ENCODE measurements at places on chromosomes 1 and 21.

DNA sequence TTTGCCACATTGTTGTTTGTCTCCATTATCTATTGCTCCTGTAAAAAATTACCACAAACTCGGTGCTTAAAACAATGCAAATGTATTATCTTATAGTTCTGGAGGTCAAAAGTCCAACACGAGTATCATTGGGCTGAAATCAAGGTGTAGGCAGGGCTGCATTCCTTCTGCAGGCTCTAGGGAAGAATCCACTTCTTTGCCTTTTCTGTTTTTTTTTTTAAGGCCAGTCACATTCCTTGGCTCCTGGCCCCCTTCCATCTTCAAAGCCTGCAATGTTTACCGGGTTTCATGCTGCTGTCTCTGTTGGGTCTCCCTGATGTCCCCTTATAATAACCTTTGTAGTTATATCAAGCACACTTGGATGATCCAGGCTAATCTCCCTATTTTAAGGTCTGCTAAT is 212.7 kb downstream of the PTBP2 start:
- no peak for DNase-seq

- no peak for DNase-seq
These were observed 35.9 kb downstream of the SMAP2 start for GRCh38 chr1:40409467-40409866.

- DNase-seq = peak; percentile 59
These were observed 615 bp upstream of the MRPS15 start for GRCh38 chr1:36464605-36465393.

DNA sequence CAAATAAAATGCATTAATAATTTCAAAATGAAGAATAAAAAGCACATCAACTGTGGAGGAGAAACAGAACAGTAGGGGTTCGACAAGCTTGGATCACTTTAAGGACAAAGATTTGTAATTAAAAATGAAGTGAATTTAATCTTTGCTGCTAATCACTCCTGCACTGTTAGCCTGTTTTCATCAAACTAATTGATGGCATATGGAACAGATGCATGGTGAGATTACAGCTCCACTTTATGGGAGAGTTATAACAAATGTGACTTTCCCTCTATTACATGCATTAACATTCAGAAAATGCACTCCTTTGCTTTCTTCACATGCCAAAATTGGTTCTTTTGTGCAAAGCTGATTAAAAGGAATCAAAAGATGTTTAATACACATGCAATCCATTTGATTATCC is 207.2 kb upstream of the C21orf91 start:
- no peak for DNase-seq

DNA sequence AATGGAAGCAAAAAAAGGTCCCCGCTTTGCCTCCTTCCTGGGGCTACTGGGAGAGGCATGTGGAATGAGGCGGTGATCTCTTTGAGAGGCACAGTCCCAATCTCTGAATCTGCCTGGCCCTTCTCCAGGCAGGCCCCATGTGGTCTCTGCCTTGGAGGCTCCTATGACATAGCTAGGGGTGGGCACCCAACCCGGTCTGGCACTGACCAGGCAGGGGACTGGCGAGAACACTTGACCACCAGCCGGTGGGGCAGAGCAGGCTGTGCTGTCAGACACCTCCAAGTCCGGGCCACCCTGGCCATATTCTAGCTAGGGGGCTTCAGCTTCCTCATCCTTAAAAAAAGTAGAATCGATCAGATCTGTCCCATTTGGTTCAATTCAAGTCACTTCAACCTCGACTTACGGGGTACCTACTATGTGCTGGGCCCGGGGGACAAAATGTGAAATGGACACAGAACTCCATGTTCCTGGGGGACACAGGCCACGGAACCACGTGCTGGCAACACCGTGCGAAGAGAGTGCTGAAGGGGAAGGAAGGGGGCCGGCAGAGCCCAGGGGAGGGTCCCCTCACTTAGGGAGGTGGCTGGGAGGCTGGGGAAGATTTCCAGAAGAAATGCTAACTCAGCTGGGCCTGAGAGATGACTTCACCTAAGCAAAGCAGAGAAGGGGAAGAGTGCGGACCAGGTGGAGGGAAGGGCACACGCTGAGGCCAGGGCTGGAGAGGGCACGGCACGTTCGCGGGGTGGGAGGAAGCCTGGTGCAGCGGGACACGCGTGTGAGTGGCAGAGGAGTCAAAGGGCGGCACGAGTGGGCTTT is 33.3 kb downstream of the HSPG2 start:
- DNase-seq = no peak

- no peak for DNase-seq
These were observed 72.6 kb downstream of the DOP1B start for GRCh38 chr21:36229181-36229580.

GRCh38 chr1:6596351-6596750 is 6.3 kb downstream of the KLHL21 start:
- no peak for DNase-seq

- DNase-seq = no peak
These were observed 92.6 kb upstream of the PBX1 start for GRCh38 chr1:164466429-164466828.

GRCh38 chr1:65991694-65992093 is 199.0 kb downstream of the PDE4B start:
- no peak for DNase-seq

DNA sequence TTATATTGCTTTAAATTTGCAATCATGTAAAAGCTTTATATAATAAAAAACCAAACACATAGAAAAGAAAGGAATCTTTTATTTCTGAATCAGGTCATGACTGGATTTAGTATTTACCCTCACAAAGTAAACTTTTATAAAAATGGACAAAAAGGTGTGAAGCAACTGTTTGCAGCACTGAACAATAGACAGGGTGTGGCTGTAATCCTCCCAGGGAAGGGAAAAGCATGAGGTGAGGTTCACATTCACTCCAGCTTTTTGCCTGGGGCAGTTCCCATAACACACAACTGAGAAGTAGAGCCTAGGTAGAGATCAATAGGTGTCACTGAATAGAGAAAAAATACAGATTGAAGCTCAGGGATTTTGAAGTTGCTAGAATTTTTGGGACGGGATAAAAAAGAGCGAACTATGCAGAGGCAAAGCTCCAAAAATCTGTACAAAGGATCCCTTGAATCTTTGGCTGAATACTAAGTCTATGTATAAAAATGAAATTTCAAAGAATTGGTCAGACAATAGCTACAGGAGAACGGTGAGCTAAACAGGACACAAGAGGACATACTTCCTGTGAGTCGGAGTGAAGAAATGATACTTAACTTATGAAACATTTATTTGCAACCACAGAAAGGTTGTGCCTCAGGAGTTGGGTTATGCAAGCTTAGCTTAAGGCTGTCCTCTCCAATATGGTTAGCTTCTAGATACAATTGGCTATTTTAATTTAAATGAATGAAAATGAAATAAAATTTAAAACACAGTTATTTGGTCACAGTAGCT is 162.0 kb upstream of the ZP4 start:
- no peak for DNase-seq

DNA sequence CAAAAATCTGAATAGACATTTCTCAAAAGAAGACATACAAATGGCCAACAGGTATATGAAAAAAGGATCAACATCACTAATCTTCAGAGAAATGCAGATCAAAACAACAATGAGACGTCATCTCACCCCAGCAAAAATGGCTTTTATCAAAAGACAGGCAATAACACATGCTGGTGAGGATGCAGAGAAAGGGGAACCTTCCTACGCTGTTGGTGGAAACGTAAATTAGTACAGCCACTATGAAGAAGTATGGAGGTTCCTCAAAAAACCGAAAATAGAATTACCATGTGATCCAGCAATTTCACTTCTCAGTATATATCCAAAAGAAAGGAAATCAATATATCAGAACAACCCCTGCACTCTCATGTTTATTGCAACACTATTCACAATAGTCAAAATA is 65.1 kb upstream of the ATP1B1 start:
- no peak for DNase-seq

- DNase-seq = no peak
These were observed 2.7 kb upstream of the CDC42BPA start for GRCh38 chr1:227321035-227321434.

- DNase-seq = no peak
These were observed 32.7 kb upstream of the C1orf198 start for GRCh38 chr1:230900984-230901383.

- DNase-seq = peak; percentile 47
These were observed 5.9 kb downstream of the FCGR2A start for GRCh38 chr1:161511018-161511755.

DNA sequence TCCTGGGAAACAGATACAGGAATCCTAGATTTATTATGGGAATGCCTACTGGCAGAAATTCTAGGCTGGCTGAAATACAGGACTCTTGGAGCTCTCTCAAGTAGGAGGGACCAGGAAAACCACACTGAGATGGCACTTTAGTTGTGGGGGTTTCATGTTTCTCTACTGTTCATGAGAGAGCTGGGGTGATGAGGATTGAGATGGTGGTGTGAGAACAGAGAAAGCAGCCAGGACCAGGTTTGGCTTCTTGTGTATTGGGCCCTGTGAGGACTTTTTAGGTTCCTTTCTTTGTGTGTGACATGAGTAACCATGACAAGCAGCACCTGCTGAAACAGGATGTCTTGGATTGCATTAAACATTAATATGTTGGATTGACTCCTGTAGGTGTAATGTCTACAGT is 4.9 kb downstream of the ARID1A start:
- no peak for DNase-seq

DNA sequence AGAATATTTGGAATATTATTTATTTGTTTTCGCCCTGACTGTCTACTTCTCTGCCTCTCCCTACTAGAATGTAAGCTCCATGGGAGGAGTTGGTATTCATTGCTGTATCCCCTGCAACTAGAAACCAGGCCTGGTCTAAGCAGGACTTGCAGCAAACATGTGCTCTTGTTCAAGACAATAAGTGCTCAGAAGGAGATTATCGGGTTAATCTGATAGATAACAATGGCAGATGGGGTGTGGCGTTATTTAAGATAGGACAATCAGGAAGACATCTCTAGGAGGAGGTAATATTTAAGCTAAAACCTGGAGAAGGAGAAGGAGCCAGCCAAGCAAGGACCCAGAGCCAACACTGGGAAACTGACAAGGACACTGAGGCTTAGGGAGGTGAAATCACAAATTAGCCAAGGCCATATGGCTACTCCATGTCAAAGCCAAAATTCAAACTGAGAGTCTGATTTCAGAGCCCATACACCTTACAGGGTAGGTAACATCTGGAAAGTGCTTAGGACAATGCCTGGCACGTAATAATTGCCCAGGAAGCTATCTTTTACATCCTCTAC is 41.5 kb downstream of the STYXL2 start:
- no peak for DNase-seq

GRCh38 chr1:89728381-89728780 is 92.5 kb upstream of the LRRC8D start:
- no peak for DNase-seq

DNA sequence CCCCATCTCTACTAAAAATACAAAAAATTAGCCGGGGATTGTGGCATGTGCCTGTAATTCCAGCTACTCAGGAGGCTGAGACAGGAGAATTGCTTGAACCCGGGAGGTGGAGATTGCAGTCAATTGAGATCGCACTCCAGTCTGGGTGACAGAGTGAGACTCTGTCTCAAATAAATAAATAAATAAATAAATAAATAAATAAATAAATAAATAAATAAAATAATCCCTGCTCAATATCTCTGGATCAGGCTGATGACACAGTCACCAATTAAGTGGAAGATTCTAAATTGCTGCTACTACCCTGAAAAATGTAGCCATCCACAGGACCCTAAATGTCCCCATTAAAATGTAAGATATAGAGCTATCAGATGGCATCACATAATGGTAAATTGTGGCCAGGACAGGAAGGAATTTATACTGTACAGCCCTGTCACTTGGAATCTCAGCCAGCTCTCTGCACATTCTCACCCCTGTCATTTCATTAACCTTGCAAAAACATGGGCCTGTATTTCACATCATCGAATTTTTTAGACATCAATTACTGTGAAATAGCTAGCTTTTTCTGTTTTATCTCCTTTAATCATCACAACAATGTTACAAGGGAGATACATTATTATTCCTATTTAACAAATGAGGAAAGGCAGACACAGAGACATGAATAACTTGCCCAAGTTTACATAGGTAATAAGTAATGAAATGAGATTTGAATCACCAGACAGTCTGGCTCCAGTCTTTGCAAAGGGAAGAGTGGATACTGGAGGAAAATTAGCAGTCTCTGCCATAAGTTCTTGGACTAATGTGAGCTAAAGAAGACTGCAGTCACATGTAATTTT is 56.7 kb upstream of the NTPCR start:
- no peak for DNase-seq

DNA sequence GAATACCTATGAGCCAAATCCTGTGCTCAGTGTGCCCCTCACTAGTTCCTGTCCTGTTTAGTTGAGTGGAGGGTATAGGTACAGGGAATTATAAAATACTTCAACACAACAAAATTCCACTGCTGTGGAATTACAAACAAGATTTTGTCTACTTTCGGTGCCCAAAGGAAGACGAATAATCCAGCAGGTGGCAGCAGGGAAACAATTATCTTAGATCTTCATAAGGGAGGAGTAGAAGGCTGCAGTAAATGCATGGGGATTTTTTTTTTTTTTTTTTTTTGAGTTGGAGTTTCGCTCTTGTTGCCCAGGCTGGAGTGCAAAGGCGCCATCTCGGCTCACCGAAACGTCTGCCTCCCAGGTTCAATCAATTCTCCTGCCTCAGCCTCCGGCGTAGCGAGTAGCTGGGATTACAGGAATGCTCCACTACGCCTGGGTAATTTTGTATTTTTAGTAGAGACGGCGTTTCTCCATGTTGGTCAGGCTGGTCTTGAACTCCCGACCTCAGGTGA is 2.0 kb upstream of the PIP5K1A start:
- peak; percentile 70 for DNase-seq

- DNase-seq = no peak
These were observed 221.5 kb downstream of the RERE start for GRCh38 chr1:8595941-8596340.

DNA sequence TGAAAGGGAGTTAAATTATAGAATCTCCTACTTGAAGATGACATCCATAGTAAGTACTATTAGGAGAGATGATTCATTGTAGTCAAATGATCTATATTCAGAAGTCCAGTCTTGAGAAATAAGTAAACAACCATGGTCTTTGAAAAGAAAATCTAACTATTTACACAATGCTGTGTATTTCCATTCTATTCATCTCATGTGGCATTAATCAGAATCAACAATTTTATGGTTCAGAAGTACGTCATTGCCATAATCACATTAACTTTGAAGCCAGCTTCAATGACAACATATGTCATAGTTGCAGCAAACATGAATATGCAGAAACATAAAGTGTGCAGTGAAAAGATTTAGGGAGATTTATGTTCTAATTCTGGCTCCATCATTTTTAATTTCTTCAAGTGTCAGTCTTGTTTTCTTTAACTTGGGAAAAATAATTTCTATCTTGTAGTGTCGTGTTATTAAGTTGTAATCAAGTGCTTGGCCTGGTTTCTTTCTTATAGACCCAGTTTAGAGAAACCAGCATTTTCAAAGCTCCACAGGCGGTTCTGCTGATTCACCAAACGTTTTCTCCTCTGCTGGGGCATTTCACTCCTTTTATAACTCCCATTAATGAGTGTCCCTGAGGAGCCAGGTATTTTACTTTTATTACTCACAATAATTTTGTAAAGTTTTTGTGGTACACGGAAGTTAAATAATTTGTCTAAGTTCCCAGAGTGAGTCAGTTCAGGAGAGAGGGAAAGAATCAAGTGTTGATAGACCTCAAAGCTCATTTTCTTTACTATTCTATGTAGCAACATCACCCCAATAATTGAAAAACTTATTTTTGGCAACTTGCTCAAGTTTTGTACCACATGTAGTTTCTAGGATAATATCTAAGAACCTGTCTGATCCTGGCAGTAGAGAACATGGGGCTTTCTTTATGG is 35.9 kb upstream of the PTGS2 start:
- DNase-seq = no peak
